ENCODE measurements at places on chromosomes 5 and 9.

GRCh38 chr5:79712741-79713140, 23.1 kb downstream of the CMYA5 start:
- DNase-seq, result no peak

- no peak for DNase-seq
Observed at GRCh38 chr9:88590558-88591146, 55.7 kb downstream of the NXNL2 start.

DNA sequence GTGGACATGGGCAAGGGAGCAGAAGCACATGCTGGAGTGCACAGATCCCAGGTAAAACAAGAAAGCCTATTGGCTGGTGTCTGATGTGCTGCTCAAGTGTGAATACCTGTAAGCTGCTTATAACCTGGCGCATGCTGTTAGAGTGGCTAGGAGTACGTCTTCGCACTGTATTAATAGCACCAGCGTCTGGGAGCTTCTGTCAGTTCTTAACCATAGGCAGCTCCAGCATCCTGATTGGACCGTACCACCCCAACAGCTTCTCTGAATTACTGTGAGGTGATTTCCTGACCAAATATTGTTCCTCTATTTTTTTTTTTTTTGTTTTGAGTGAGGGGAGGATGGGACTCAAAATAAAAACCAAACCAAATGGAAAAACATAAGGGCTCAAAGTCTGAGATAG, 987.6 kb downstream of the PTPRD start:
- DNase-seq, result no peak

GRCh38 chr5:81779916-81780266, 29.0 kb upstream of the SSBP2 start:
- DNase-seq, result no peak

DNA sequence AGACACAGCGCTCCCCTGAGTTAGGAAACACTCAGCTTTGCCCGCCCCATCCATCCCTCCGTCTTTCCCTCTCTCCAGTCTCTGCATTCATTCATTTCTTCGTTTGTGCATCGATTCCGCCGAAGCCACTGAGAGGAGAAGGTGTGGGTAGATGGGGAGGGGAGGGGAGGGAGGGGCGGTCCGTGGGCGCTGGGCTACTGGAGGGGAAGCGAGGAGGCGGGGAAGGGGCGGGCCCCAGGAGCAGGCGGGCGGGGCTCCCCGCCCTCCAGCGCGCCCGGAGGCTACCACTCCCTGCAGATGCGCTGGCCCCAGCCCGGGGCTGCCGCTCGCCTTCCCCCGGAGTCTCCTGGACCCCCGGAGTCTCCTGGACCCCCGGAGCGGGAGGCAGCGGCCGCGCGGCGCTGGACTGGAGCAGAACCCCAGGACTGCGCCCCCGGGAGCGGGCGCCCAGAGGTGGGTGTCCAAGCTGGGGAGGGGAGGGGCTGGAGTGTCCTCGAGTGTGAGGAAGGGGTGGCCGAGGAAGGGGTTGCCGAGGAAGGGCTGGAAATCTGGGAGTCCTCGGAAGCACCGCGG, 159.5 kb downstream of the C9orf152 start:
- peak; percentile 75 for DNase-seq

DNA sequence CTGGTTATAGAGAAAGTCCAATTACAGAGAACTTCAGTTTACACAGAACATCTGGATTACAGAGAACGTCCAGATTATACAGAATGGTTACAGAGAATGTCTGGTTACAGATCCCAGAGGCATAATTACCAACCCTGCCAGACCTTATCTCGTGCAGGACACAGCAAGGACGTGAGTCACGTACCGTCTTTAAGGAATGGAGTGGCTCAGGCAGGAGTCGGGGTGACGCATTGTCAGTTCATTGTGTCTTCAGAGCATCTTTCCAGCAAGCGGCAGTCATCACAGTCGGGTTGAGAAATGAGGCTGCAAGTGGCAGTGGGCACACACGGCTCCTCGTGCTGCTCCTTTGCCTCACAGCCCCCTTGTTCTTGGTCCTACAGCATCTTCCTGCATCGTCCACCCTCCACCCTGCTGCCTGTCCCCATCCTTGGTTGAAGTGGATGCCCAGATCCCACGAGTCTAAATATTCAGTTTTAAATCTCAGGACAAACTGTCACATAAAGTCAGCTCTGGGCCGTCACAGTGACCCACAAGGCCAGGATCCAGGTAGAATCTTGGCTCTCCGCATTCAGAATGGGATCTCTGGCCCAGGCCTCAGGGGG, 30.0 kb upstream of the SLC6A19 start:
- no peak for DNase-seq

GRCh38 chr5:77356740-77357139, 135.4 kb downstream of the WDR41 start:
- peak; percentile 1 for DNase-seq

DNA sequence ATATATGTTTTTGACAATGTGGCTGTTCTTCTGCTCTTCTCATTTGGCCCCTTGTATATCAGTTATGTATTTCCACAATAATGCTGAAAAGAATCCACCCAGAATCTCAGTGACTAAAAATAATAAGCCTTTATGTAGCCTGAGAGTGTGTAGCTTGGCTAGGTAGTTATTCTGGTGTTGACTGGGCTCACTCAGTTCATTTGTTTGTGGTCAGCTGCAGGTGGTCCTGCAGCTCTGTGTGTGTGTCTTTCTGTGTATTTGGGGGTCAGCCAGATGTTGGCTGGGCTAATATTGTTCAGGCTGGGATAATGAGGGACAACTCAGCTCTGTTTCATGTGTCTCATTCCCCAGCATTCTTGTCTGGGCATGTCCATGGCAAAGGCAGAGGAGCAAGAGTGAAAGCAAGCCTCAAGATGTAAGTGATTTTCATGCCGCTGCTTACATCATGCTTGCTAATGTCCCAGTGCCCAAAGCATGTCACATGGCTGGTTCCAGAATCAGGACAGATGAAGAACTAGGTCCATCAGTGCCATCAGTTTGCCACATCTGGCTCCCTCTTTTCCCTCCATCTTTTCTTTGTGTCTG, 162.8 kb downstream of the KCTD16 start:
- DNase-seq, result no peak

DNA sequence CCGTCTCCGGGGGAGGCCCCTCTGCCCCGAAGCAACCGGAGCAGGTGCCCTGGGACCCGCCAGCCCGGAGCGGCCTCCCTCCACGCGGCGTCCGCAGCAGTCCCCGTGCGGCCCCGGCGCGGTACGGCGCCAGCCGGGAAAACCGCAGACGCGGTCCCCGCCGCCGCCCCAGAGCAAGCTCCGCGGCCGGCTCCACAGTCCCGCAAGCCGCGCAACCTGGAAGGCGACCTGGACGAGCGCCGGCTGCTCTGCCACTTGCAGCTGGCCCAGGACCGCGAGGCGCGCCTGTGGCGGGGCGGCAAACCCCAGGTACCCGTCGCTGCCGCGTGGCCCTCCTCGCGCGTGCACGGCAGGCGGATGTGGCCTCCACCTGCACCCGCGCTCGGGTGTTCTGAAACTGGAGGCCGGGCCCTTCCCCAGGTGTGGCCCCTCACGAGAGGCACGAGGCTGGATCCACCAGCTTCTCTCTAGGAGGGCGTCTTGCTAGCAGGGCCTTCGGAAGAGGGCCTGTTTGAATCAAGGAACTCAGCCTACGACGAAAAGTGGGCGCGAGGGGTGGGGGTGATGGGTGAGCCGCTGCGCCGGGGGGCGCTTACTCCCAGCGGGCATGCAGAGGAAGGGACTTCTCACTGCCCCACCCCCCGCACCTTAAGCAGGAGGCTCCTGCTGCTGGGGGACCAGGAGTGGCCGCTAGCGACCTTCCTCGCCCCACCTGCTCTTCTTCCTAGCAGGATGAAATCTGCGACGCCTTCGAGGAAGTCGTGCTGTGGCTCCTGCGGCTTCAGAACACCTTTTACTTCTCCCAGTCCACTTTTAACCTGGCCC, 602 bp downstream of the CCNI2 start:
- DNase-seq, result no peak

- DNase-seq, result no peak
Observed at GRCh38 chr5:163567811-163568210, 62.4 kb downstream of the MAT2B start.

DNA sequence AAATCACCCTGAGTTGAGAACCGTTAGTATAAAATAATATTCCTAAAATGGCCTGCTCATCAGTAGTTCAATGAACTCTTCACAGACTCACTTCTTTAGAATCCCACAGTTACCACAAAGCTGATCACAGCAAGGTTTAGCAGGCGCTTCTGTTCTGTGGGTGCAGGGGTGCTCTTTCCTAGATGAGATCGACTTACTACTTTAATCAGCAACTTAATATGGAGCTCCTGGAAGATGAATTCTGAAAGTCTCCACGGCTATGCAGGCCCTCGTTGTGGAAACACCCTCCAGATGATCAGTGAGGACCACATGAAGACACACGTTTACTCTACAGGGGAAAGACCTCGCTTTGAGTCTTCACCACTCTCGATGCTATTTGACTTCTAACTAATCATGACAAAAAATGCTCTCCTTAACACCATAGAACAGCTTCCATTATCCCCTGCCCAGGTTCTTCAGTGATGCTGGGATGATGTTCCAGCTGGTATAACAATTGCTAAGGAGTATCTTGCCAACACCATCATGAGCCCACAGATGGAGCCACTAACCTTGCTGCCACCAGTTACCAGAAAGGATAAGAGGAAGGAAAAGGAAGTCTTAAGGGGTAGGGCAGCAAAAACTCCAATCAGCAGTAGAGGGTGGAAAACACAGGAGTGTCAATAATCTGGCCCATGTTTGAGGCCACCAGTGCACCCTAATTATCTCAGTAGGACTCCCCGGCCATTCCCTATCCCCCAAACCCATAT, 17.9 kb upstream of the GPX8 start:
- no peak for DNase-seq

- DNase-seq, result no peak
Observed at GRCh38 chr5:96691503-96692303, 29.5 kb downstream of the CAST start.

DNA sequence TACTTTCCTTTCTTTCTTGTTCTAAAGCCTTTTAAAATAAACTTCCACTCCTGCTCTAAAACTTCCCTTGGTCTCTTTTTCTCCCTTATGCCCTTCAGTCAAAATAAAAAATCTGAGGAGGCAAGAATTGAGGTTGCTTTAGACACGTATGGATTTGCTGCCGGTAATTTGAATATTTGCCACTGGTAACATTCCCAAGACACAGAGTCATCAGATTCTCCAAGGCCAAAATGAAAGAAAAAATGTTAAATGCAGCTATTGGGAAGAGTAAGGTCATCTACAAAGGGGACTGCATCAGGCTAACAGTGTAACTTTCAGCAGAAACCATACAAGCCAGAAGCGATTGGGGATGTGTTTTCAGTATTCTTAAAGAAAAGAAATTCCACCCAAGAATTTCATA, 311.1 kb downstream of the CDH18 start:
- DNase-seq, result no peak

DNA sequence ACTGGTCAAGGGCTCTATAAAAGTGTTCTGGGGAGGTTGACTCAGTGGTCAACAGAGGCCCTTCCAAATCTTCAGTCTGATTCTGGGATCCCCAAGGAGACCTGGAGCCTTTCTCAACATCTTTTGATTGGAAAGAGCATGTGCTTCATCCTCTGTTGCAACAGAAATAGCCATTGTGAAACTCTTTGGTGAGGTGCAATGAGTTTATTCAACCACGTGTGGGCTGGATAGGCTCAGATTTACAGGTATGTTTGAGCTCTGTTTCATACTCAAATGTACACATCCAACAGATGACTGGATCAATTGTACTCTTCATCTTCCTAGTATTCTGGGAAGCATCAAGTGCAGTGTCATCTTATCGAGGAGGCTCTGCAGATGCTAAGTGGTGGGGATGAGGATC, 60.5 kb downstream of the CTSL start:
- DNase-seq, result no peak

DNA sequence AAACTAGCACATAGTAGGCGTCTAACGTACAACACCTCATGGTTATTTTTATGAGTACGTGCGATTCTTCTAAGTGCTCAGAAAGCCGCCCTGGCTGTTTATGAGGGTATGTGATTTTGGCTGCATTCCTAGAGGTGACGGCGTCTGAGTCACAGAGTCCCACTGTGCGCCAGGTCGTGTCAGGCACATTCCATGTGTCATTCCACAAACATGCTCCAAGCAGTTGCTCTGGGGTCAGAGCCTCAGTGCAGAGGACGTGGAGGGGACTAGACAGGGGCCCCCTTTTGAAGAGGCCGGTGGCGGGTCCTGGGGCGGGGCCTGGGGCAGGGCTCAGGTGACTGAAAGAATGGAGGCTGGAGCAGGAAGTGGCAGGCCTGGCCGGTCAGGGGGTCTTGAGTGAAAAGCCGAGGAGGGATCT, 51.9 kb downstream of the NEK6 start:
- DNase-seq, result no peak

GRCh38 chr5:181153814-181154213, 6.4 kb downstream of the OR2V2 start:
- DNase-seq, result no peak

DNA sequence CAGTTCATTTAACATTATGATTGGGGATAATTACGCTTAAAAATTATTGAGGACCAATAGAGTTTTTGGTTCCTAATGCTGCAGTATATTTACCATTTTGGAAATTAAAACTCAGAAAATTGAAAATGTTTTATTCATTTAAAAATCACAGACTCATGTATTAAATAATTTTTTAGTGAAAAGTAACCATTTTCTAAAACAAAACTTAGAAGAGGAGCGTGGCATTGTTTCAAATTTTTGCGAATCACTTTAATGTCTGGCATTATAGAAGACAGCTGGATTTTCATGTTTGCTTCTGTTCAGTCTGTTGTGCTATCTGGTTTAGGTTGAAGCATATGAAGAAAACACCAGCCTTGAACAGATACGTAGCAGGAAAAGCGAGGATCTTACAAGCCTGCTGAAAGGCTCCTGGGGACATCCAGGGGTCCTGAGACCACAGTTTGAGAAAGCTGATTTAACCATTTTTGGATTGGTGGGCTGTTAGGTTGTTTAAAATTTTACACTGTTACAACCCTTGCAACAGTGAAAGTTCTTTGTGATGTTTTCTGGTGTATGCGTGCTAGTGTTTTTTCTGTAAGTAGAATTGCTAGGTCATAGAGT, 1.6 kb downstream of the ZFYVE16 start:
- DNase-seq, result no peak

- peak; percentile 27 for DNase-seq
Observed at GRCh38 chr5:59893429-59894227, at the start of gene PDE4D. Gene PDE4D, minus strand, starts transcription at chr5:59893726.

DNA sequence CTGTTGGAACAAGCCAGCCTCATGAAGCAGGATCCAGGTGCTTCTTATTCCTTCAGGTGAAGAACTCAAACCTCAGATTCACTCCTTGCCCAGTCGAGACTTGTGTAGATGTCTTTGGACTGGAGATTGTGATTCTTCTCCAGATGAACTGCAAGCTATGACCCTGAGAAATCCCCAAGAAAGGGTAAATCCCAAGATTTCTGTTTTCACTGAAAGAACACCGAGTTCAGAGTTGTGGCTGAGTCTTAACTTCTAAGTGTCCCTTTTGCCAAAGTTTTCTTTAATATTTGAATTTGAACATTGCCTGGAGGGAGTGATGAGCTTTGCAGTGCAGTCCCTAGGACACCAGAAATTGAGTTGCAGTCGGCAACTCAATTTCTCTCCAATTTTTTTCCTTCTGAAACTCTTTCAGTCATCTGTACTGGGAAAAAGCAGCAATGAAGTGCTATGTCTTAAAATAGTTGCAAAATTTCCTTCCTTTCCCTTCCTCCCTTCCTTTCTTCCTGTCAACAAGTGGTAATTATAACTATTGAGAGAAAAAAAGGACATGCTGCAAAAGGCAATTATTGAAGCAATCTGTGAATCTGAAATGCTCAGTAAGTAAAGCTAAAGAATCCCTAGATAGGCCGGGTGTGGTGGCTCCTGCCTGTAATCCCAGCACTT, 56.1 kb downstream of the ANKRD55 start:
- no peak for DNase-seq

All from NCI-H2081 (cell line).